Left cardiac atrium (tissue), 4 donors: ENCODE measurements at places on chromosomes 2 and 18.

- peak; percentile 71 for DNase-seq
These were observed 278.0 kb downstream of the NEDD4L start for GRCh38 chr18:58321986-58322385.

GRCh38 chr18:69854455-69854854 lies 93.2 kb downstream of the CD226 start:
- no peak for DNase-seq

DNA sequence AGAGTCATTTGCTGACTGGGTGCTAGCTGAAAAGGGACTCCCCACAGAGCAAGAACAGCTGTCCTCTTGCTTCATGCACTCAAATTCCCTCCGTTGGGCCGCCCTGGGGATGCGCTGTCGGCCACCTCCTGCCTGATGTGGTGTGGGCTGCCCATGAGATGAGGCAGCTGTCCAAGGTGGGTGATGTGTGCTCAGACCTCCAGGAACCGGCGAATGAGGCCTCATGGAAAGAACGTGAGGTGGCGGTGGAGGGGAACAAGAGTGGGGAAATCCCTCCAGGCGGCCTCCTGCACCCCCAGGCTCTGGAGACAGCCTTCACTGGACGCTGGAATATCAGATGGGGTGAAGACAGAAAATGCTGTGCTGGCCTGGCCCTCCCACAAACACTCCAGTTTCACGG lies 79.8 kb downstream of the LONRF2 start:
- no peak for DNase-seq

DNA sequence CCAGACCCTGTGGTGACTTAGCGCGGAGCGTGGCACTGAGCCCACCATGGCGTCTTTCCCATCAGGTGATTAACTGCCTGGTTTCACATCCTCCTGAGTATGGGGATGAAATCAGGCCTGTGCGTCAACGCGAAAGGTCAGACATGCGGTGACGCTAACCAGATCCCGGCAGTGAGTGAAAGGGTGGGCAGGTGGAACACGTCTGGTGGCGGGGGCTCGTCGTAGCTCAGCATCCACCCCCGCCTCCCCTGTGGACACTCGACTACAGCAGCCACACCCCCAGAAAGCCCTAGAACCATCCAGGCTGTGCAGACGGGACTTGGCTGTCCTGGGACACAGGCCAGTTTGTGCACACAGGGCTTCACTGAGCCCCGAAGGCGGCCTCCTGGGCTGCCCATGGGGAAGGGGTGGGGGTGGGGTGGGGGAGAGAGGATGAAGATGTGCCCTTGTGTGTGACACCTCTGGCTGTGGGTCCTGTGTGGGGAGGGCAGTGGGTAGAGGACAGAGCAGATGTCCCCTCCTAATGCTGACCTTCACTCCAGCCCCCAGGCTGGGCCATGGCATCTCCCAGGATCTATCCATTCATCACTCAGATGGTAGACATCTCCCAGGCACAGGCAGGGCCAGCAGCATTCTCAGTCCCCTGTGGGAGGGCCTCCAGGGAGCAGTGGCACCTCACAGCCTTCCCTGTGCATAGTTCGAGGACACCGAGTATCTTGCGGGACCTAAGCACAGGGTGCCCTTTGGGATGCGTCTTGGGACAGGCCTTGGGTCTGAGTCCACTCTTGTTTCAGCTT lies 27.5 kb downstream of the RAMP1 start:
- peak; percentile 87 for DNase-seq

GRCh38 chr2:173979751-173980351 lies 14.7 kb upstream of the SP3 start:
- DNase-seq = no peak

GRCh38 chr2:226658555-226658954 lies 141.1 kb downstream of the IRS1 start:
- DNase-seq = no peak

DNA sequence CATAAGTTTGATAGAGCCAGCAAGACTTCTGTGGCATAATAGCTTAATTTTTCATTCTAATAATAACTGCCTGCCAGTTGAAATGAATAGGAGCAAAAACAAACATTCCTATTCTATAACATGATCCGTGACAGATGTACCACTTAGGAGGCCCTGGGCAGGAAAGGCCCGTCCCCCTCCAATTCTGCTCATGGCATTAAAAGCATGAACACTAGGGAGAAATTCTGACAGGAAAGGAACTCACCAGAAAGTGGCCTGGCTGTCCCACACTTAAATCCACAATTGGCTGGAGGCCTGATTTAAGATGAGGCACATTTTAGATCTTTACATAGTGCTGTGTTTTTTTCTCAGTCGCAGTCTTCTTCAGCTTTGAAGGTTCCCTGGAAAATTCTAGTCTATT lies 261.9 kb upstream of the ETAA1 start:
- no peak for DNase-seq

DNA sequence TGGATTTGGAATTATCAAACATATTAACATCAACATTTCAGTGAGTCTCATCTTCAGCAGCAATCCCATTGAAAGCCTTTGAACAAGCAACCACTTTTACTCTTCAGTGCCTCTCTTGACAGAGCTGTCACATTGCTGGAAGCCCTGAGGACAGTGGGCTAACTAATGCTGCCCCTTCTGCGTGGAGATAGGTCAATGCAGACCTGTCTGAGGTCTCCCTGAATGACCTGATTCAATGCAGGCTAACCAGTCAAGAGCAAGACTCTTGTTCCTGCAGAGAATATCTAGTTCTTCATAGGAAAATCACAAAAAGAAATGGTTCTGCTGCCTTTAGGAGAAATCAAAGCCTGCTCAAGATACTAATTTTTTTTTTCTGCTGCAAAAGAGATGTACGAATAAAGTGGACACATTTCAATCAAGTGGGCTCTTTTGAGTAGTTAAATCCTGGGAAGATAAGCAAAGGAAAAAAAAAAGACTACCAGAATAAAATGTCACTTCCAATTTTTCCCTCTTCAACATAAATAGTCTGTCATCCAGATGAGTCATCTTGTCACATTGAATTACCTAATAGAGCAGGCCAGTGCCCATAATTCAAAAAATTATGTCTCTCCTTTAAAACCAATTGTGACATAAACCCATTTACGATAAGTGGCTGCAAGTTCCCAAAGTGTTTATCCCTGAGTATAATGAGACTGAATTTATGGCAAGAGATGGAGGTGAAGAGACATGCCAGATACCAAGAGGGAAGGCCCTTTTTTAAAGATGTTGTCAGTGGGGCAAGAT lies 1269.0 kb upstream of the DDX18 start:
- no peak for DNase-seq

GRCh38 chr18:75408554-75409506 lies 18.7 kb downstream of the SMIM21 start:
- no peak for DNase-seq

DNA sequence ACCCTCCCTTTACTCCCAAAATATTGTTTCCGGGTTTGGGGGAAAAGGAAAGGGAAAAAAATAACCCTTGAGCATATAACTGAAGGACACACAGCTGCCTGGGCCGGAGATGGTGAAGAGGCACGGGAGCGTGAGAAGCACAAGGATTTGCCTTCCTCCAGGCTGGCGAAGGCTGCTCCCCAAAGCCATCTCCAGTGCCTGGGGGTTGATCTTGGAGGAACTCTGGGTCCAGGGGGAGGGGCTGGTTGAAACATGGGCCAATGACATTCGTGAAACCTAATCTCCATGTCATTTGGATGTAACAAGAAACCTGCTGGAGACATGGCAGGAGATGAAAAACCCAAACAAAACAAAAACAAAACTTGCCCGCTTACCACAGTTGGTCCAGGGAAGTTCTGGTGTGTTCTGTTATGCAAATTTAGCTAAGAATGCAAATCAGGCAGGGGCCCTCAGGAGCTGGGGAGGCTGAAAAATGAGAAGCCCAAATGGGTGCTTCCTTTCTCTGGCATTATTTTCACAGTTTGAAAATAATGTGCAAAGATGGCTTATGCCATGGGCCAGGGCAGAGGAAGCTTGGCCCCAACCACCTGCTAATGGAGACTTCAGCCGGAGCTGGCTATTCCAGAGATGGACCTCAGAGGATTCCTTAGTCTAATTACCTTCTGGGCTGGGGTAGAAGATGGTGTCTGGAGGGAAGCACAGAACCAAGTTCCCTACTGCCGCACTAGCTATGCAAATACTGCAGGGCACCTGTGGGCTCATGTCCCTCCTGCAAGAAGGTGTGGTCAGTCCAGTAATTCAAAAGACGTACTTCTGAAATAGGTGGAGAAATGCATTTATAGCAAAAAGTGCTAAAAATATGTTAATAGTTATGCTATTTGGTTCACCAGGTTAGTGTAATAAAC lies 180.9 kb downstream of the BCL2 start:
- DNase-seq = no peak

DNA sequence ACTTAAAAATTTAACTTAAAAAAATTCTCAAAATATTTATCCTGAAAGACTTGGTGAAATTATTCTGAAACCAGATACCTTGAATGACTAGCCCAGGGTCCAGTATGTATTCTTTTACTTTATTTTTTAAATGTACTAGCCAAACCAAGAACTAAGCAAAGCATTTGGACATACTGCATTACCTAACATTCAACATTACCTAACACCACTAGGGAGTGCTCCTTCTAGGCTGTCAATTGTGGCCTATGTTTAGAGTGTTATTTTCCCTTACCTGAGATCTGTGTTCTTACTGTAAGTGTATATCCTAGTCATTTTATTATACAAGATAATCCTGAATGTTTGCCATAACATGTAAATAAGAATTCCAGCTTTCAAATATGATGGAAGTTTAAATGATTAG lies 496.6 kb downstream of the PTPRM start:
- no peak for DNase-seq

DNA sequence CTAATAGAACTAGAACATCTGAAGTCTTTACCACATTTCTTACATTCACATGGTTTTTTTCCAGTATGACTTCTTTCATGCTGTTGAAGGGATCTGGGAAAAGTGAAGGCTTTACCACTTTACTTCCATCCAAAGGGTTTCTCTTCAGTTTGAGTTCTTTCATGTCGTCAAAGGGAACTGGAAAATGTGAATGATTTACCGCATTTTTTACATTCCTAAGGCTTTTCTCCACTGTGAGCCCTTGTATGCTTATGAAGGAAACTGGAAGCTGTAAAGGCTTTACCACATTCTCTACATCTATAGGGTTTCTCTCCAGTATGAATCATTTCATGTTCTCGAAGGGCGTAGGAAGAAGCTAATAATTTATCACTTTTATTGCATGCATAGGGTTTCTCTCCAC lies 46.7 kb downstream of the NBEAL1 start:
- DNase-seq = no peak

GRCh38 chr2:230925879-230926765 lies 1.1 kb upstream of the GPR55 start:
- DNase-seq = no peak

GRCh38 chr18:51211552-51211951 lies 14.1 kb upstream of the MEX3C start:
- peak; percentile 62 for DNase-seq

DNA sequence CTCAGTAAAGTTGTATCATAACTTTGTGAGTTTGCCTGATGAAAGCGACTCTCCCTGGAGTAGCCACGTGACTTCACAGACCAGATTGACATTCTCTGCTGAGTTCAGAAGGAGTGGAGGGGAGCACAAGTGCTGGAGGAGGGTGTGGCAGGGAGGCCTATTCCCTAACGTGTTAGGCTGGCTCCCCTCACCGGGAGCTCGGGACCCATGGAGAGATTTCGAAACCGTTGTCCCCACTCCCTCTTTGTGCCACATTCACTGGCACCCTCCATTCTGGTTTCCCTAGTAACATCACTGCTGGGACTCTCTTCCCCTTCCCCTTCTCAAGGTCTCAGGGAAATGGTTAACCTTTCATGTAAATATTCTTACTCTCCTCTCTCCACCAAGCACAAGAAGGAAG lies 279.9 kb downstream of the ALPK2 start:
- DNase-seq = no peak
